Stimulated activated CD8-positive, alpha-beta memory T cell treated with anti-CD3 and anti-CD28 coated beads, Interleukin-7, amount 100 ng/mL, for 1 hour (primary cell): ENCODE measurements at places on chromosomes 3 and 15.

- no peak for DNase-seq
Measured at GRCh38 chr15:65829130-65829764, 37.2 kb upstream of the DENND4A start.

DNA sequence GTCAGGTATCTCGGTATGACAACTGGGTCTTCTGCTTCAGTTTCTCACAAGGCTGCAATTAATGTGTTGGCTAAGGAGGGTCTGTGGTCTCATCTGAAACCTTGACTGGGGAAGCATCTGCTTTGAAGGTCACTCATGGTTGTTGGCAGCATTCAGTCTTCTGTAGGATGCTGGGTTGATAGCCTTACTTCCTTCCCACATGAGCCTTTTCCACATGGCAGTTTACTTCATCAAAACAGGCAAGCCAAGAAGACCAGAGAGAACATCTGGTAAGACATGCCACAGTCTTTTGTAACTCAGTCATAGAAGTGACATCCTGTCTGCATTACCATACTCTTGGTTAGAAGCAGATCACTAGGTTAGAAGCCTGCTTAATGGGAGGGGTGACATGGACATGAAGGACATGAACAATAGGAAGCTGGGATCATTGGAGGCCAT, 49.5 kb downstream of the CMC1 start:
- no peak for DNase-seq

- no peak for DNase-seq
Measured at GRCh38 chr3:161316006-161316689, 55.2 kb downstream of the SPTSSB start.

GRCh38 chr15:29887721-29888120, 65.5 kb upstream of the TJP1 start:
- DNase-seq: no peak

- DNase-seq: no peak
Measured at GRCh38 chr15:63483521-63484371, 20.6 kb upstream of the USP3 start.

- no peak for DNase-seq
Measured at GRCh38 chr15:31437686-31438085, 111.1 kb downstream of the KLF13 start.

DNA sequence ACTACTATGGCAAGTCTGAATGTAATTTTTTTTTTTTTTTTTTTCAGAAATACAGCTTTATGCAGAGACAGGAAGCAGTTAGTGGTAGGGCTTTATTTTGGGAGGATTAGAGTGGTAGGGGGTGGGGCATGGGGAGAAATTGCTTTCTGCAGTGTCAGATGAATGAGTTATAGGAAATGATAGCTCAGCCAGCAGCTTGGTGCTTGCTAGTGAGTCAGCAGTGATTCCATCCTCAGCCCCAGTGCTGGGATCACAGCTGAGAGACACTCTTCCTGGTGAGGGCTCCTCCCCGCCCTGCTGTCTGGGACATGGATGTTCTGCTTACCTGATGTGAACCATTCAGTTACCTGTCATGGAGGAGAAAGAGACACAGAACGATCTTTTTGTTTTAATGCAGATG, 39.6 kb downstream of the SEMA6D start:
- no peak for DNase-seq

DNA sequence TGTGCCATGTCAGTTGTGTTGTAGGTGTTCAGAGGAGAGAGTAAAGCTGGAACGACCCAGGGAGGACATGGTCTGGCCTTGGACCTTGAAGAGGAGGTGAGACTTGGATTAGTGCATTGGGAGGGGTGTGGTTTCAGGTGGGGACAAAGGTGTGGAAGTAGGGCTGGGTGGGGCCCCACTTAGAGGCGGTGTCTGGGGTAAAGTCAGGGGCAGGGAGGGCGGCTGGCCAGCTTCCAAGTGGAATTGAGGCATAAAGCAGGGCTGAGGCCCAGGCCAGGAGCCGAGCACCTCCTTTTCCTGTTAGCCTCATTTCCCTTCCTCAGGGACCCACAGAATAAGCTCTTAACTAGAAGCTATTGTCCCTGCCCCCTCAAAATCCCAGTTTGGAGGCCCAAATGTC, 36.2 kb upstream of the FLNB start:
- DNase-seq: no peak

GRCh38 chr3:137294839-137295238, 337.1 kb downstream of the IL20RB start:
- DNase-seq: no peak

- no peak for DNase-seq
Measured at GRCh38 chr3:14319654-14320182, 82.7 kb upstream of the SLC6A6 start.
